ENCODE measurements at places on chromosomes 6 and 20.
A peak's percentile ranks its signal among the peaks of the same experiment; 100 is the strongest.

DNA sequence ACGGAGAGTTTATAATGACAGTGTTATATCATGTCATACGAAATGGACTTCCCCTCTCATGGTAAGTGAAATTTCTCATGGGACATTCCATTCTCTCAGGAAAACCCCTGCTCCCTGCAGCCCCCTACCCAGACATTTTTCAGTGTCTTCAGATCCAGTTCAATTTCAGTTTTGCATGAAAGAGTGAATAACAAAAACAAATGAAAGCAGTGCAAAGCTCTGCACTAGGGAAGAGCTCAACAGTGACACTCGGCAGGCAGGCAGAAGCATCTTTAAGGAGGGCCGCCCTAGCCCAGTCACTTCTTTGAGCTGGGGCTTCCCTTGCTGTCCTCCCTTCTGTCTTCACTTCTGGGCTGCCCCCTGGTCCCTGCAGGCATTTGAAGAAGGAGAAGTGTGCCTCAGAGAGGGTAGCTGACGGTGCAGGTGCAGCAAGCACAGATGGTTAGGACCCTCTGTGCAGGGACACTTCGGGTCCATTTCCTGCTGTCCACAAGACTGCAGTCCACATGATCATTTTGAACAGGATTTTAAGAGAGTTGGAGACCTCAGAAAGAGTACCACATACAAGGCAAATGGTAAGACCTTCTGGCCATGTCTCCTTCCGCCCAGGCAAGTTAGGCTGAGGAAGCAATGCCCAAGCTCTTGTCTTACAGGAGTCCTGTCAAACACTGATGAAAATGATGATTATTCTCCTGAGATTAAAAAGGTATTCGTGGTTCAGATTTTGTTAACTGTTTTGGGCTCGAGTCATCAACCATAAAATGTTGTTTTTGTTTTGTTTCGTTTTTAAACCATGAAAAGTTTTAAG lies 5.4 kb upstream of the DUSP22 start:
- DNase-seq, result no peak

GRCh38 chr6:100768816-100769351 lies 112.2 kb downstream of the ASCC3 start:
- no peak for DNase-seq

DNA sequence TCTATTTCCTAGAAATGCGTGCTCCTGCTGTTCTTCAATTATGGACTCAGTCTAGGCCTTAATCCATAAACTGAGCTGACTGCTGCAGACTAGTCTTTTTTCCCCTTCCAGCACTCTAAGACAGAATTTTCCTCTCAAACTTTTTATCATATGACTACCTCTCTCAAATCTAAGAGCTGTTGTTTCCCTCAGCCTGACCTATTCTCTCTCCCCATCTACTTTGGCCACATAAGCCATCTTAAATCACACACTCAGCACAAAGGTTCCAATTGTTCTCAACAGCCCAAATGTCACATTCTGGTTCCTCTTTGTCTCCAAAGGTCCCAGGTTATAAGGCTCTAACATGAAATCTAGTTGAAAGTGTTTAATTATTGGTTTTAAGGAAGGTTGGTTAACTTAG lies 85.2 kb downstream of the PRSS35 start:
- DNase-seq, result no peak

DNA sequence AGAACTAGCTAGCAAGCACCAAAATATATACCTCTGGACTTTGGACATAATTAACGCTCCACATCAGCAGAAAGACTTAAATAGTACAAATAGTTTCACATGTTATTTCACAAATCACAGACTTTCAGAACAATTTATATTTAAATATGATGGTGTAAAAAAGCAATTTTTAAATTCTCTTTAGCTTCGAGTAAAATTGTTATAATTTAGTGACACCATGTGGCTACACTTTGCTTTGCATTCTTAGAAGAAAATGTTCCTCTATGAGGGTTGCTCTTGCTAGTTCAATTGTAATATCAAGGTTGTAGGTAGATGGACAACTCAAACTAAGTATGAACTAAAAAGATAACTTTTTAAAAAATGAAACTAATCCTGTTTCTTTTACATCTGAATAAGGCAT lies 69.0 kb downstream of the BTBD9 start:
- DNase-seq, result peak; percentile 42

DNA sequence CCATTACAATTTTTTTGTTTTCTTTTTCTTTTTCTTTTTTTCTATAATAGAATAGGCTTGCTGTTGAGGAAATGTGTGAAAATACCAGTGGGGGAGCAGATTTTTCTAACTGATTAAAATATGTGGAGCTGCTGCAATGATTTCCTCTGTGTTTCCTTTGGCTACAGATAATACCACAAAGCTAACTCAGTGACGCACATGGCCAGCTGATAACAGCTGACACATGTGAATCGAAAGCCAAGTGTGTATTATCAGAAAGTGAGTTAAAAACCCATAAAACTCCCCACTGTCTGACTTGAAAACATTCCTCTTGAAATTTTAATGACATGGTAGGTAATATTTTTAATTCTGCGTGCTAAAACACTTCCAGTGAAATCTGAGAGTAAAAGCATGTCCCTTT lies 70.8 kb upstream of the AHI1 start:
- peak; percentile 89 for DNase-seq

GRCh38 chr6:24798740-24799540 lies at the start of gene ARMH2:
ARMH2 (minus strand) TSS chr6:24798917; CDS start chr6:24798857, 60 bp downstream.
- DNase-seq, result peak; percentile 49

DNA sequence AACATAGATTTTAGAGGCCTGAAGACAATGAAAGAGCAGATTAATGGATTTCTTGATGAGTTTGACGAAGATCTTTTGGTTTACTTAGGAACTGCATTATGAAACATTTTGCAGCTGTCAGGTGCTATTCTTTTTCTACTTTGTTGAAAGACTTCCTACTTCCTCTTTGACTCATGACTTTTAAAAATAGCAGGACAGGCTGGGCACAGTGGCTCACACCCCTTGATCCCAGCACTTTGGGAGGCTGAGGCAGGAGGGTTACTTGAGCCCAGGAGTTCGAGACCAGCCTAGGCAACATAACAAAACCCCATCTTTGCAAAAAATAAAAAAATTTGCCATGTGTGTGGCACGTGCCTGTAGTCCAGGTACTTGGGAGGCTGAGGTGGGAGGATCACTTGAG lies 52.0 kb downstream of the ITCH start:
- DNase-seq, result no peak

GRCh38 chr20:40887105-40887504 lies 141.5 kb upstream of the TOP1 start:
- no peak for DNase-seq

GRCh38 chr6:151092591-151092990 lies 147.2 kb upstream of the AKAP12 start:
- no peak for DNase-seq

DNA sequence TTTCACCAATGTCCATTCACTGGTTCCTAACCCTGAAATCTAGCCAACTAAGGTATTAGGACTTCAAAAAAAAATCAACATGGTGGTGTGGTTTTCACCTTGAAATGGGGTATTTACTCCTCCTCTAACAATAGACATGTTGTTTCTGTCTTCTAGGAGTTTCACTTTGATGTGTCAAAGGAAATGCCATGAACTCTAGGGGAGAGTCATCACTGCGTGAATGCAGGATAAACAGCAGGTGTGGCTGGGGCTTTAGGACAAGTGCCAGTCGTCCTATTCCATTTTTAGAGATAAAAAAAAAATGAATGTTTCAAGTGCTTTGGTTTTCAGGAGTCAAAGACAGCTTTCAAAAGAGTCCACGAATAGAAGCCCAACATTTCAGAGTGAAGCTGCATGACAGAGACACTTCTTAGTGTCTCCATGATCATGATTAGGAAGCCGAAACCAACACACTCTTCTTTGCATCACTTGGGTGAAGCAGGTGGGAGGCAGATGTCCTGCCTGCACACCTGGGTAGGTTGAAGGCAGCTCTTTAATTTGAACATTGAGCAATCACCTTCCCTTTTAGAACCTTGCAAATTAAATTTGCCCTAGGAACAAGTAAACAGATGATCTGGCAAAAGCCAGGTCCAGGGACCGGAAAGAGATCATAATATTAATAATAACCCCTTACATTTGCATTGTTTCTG lies 328.5 kb upstream of the PRDM1 start:
- no peak for DNase-seq

- DNase-seq, result peak; percentile 41
Measured at GRCh38 chr6:35603326-35604202, 85.2 kb downstream of the FKBP5 start.

- peak; percentile 66 for DNase-seq
Measured at GRCh38 chr6:133888929-133889556, at the start of gene TCF21. TCF21 (plus strand) TSS chr6:133889113; CDS start chr6:133889398, 285 bp downstream.

DNA sequence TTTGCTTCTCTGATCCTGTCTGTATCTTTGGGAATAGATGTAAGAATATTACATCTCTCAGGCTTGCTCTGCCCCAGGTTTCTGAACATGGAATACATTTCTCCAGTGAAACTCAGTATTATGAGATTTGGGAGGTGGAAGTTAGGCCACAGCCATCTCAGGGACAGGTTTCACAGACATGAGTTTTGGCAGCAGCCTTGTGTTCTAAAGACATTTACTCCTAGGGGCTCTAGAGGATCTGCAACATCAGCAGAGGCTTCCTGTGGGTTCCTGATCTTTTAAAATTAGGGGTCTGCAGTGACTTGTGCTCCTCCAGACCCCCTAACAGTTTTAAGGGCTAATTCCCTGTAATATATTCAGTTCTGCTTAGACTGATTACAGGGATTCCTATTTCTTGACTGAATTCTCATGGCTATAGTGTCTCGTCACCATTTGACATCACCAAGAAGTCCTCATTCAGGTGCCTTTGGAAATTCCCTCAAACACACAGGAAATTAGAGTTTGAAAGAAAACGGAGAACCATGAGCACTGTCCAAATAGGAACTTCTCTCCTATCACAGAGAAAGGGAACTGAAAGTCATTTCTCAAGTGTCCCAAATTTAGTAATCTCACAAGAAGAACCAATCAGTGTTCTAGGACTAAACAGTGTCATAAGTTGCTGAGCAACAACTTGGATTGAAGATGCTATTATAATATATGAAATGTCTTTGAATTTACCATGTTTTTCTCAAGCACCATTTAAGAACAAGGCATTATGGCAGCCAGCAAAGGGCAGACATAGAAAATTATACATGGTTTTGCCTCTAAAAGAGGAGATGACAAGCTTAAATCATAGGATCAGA lies 2.5 kb upstream of the HLA-DRA start:
- DNase-seq, result peak; percentile 13

GRCh38 chr20:46056027-46056833 lies 27.2 kb downstream of the SLC12A5 start:
- DNase-seq, result no peak

GRCh38 chr6:168516944-168517741 lies 76.2 kb downstream of the SMOC2 start:
- DNase-seq, result no peak

GRCh38 chr6:61622601-61623000 lies 663.4 kb downstream of the KHDRBS2 start:
- no peak for DNase-seq

DNA sequence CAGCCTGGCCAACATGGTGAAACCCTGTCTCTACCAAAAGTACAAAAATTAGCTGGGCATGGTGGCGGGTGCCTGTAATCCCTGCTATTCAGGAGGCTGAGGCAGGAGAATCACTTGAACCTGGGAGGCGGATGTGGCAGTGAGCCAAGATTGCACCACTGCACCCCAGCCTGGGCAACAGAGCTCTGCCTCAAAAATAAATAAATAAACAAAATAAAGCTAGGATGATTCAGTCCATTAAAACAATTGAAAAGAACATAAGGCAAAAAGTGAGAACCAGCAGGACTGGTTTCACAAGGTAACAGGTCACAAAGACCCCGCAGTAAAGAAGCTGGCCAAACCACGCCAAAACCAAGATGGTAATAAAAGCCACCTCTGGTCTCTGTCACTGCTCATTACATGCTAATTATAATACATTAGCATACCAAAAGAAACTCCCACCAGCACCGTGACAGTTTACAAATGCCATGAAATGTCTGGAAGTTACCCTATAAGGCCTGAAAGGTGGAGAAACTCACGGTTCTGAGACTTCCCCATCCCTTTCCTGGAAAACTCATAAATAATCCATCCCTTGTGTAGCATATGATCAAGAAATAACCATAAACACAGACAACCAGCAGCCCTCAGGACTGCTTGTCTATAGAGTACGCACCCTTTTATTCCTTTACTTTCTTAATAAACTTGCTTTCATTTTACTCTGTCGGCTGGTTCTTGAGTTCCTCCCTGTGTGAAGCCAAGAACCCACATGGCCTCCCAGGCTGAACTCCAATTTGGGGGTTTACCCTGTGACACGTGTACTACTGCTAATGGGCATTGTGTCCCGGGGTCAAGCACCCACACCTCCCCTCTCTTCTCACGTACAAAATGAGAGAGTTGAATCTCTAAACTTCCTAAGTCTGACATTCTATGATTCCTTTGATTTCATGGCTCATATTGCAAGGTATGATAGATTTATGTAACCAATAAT lies 10.2 kb downstream of the LAMA4 start:
- DNase-seq, result no peak
